ENCODE measurements at places on chromosomes 12 and 14. TPM values are rescaled to one million over a fixed set of nuclear protein-coding genes. Genes with fewer than 3 reads are reported as not detected.

- DNase-seq = no peak
Measured at GRCh38 chr12:132582058-132582420, 28.3 kb downstream of the LRCOL1 start.

GRCh38 chr12:11981121-11981733, 89.5 kb upstream of the BCL2L14 start:
- no peak for DNase-seq

The GPR137C gene
- total RNA-seq = 0.55 TPM

The CLEC6A gene
- not detected for total RNA-seq
